ENCODE measurements at places on chromosomes 13 and 19.

- no peak for DNase-seq
Observed at GRCh38 chr19:51479531-51480331, 1.4 kb downstream of the CEACAM18 start.

GRCh38 chr13:36769126-36769525 is 49.9 kb upstream of the RFXAP start:
- no peak for DNase-seq

DNA sequence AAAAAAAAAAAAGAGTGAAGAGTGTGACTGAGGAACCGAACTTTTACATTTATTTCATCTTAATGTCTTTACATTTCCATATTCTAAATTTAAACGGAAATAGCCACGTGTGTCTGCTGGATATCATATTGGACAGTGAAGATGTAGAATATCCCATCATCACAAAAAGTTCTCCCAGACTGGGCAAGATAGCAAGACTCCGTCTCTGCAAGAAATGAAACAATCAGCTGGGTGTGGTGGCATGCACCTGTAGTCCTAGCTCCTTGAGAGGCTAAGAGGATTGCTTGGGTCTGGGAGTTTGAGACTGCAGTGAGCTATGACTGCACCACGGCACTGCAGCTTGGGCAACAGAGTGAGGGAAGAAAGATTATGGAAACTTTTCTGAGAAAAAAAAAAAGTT is 3.9 kb downstream of the ZNF579 start:
- DNase-seq = no peak

GRCh38 chr19:49114630-49115363 is 627 bp downstream of the LIN7B start:
- peak; percentile 65 for DNase-seq

GRCh38 chr13:74443631-74444030 is 309.4 kb upstream of the KLF12 start:
- no peak for DNase-seq

GRCh38 chr13:48564056-48564455 is 31.2 kb upstream of the RCBTB2 start:
- DNase-seq = no peak

GRCh38 chr13:108326309-108326708 is 56.8 kb downstream of the TNFSF13B start:
- DNase-seq = no peak

- DNase-seq = no peak
Observed at GRCh38 chr13:50829896-50830295, 13.6 kb downstream of the DLEU7 start.

GRCh38 chr13:50425772-50426171 is 410.5 kb downstream of the KCNRG start:
- DNase-seq = no peak

DNA sequence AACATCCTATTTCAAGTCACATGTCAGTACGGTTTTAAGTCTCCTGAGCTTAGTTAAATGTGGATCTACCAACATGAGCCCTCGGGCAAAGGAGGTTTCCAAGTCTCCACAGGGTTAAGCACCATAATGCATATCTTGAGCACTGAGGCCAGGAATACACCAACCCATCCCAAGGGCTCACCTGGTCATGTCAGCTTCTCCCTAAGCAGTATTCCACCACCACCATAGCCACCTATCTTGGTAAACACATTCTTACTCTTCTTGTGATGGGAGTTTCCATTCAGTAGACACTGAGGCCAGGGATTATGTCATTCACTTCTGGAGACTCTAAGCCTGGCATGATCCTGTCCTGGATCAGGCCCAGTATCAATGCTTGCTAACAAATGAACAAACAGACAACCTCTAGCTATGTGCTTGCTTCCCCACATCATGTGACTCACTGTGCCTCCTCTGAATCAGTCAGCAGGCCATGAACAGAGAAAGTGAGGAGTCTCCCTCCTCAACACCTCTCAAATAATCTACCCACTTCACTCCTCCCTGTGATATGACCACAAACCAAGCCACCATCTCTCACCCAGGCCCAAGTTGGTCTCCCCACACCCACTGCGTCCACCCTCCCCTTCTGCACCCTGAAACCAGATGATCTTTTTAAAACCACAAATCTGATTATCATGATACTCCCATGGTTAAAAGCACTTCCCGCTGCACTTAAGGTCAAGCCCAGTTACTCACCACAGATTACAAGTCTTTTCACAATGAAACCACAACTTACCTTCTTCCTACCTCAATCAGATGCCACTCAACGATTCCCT is 5.8 kb downstream of the PEG3 start:
- no peak for DNase-seq

DNA sequence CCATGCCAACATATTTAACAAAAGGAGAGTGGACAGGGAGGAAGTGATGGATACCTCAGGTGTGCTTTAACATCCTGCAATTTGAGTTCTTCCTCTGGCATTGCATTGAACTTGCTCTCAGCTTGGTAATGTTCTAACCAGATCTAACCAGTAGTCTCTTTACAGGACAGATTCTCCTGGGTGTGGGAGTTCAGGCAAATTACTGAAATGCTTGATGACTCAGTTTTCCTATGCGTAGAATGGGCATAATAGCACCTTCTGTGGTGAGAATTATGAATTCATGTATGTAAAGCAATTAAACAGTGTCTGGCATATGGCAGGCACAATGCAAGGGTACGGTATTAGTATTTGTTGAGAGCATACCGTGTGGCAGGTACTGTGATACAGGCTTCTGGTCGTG is 3.6 kb downstream of the AKAP11 start:
- no peak for DNase-seq

GRCh38 chr13:100722517-100722916 is 47.9 kb upstream of the TMTC4 start:
- DNase-seq = no peak

- no peak for DNase-seq
Observed at GRCh38 chr19:6392221-6393073, 517 bp downstream of the GTF2F1 start.

DNA sequence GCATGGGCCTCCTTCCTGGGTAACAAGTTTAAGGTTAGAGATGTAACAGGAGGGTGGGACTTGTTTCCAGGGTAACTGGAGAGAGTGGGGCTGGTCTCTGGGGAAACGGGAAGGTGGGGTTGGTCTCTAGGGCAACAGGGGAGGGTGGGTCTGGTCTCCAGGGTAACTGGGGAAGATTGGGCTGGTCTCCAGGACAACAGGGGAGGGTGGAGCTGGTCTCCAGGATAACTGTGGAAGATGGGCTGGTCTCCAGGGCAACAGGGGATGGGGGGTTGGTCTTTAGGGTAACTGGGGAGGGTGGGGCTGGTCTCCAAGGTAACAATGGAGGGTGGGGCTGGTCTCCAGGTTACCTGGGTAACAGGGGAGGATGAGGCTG is 36.5 kb downstream of the SPTBN4 start:
- peak; percentile 23 for DNase-seq

GRCh38 chr13:40657951-40658350 is 8.5 kb downstream of the FOXO1 start:
- DNase-seq = no peak

GRCh38 chr13:98965325-98965724 is 12.5 kb downstream of the DOCK9 start:
- no peak for DNase-seq

GRCh38 chr13:21753117-21753729 is 82.3 kb downstream of the FGF9 start:
- DNase-seq = no peak

- no peak for DNase-seq
Observed at GRCh38 chr13:45042539-45042938, 53.2 kb downstream of the GPALPP1 start.

DNA sequence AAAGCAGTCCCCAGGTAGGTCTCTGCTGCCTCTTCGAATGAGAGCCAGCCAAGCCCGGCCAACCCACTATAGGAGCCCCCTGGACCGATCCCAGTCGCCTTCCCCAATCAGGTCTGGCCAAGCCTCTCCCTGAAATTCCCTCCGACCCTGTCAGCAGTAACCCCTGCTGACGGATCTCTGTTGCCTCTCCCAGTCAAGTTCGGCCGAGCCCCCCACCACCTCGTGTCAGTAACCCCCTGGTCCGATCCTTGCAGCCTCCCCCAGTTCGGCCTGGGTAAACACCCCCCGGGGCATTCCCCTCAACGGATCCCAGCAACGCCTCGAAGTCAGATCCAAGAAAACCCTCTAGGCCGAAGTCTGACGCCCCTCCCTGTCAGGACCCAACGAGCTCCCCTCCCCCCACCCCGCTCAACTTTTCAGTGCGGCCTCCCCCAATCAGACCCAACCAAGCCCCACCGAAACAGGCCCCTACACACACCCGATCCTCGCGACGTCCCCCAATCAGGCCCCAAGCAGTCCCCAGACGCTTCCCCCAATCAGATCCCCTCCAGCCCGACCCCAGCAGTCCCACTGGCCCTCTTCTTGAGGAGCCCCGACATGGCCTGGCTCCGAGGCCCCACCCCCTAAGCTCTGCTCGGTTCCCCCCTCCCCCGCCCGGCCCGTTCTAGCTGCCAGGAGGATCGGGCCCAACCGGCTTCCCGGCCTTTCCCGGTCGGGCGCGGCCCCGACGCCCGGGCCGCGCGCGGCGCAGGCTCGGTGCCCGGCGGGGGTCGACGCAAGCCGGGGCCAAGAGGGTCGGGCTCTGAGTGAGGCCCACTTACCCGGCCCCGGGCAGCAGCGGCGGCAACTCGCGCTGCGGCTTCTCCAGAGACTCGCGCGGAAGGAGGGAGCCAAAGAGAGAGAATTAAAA is 1.8 kb downstream of the TNPO2 start:
- peak; percentile 58 for DNase-seq

- no peak for DNase-seq
Observed at GRCh38 chr13:22107549-22107948, 436.7 kb downstream of the FGF9 start.

DNA sequence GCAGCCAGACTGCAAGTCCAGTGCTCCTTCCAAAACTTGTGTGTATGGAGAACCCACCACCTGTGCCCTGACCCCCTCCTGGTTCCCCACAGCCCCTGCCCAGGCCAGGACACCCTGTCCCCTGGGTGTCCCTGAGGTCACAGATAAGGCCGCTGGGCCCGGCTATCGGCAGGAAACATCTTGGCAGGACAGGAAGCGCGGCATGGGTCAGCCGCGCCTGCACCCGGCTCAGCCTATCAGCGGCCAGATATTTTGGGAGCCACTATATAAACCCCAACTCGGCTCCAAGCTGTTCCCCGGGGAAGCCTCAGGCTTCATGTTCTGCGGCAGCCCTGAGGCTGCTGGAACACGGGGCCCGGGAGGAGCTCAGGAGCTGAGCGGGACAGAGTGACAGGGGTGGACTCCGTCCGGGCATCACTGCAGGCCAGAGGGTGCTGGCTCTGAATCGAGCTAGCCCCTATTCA is 60.8 kb downstream of the AP1M1 start:
- DNase-seq = no peak

- DNase-seq = no peak
Observed at GRCh38 chr19:4715529-4716221, 8.0 kb downstream of the DPP9 start.

DNA sequence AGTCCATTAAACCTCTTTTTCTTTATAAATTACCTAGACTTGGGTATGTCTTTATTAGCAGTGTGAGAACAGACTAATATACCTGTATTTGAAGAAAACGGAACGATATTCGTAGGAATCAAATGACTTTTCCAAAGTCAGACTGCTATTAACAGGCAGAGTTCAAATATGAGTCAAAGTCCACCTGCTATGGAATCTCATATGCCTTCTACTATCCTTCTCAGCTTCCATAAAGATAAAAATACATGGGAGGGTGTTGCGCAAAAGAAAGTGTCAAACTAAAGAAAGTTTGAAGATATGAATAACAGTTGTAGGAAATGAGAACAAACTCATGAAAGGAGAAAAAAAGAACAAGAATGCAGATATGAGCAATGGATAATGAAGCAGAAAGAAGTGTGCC is 704.6 kb downstream of the EFNB2 start:
- no peak for DNase-seq

DNA sequence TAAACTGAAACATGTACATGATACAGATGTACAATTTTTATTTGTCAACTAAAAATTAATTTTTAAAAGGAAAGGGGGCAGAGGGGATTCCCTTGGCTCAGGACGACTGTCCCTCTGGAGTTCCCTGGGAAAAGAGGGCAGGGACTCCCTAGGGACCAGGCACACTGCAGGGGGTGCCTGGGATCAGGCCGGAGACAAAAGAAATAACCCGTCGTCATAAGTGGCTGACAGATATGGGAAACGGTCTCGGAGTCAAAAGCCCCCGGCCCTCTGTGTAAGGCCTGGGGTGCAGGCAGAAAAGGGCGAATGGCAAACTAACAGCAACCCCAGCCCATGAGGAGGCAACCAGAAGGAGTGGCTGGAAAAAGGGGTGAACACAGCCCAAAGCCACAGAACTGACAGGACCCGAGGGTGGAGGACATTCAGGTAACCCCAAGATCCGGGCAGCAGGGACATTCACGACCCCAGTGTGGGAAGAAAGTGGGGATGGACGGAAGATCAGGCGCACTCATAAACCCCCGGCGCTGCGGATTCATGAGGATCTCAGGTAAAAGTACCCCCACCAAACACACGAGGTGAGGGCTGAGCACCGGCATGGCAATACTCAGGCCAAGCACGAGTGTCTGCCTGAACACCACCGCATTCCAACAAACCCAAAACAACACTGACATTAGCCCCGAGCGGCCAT is 6.7 kb downstream of the MLLT1 start:
- no peak for DNase-seq

- no peak for DNase-seq
Observed at GRCh38 chr19:14181906-14182305, 24.1 kb downstream of the ADGRL1 start.

GRCh38 chr19:56993851-56994250 is 125.9 kb upstream of the USP29 start:
- no peak for DNase-seq

GRCh38 chr19:54478677-54479266 is 5.7 kb upstream of the CDC42EP5 start:
- DNase-seq = peak; percentile 26

All from NCI-H446 (cell line).